Pancreas (tissue), 10 donors: ENCODE measurements at places on chromosomes 6 and 20. TPM values are rescaled to one million over a fixed set of nuclear protein-coding genes. Genes with fewer than 3 reads are reported as not detected.

DNA sequence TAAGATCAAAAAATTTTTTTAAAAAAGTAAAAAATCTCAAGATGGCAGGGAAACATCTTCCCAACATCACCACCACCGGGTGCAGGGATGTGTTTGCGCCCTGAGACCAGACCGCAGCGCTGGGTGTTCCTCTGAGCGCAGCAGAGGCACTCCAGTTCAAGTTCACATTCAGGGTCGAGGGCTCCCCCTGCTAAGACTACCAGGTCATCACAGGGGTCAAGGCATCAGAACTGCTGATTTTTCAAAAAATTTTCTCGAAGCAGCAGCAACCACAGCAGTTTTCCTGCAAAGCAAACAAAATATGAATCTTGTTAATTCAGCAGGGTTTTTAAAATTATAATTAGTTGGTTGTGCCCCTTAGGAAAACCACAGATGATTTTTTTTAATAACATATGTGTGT lies 83.1 kb downstream of the MYLK4 start:
- DNase-seq = no peak

ARMH2 gene
- polyA plus RNA-seq = not detected

GRCh38 chr20:57330998-57331397 lies 1.4 kb downstream of the SPO11 start:
- DNase-seq = no peak

GRCh38 chr20:47150403-47151152 lies 205.9 kb downstream of the ZMYND8 start:
- DNase-seq = peak; percentile 26

DNA sequence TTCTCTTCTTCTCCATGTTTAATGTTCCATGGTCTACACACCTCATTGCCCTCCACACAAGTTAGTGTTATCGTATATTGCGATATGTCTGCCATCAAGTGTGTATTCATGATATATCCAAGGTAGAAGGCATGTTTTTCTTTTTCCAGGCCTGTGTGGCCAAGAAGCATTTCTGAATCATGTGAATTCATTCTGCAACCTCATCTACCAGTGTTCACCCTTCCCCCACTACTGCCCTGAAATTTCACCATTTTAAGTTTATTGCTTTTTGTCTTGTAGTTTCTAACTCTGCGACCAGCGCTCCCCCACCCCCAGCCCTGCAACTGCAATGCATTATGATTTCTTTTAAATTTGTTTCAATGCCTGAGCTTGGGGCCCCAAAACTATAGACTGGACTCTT lies 618.0 kb upstream of the FLRT3 start:
- DNase-seq = no peak

- no peak for DNase-seq
Observed at GRCh38 chr6:50461696-50462095, 251.6 kb upstream of the TFAP2D start.

GRCh38 chr6:25449774-25450173 lies 170.6 kb downstream of the CARMIL1 start:
- DNase-seq = no peak

THEMIS gene
- 0.05 TPM for polyA plus RNA-seq

DNA sequence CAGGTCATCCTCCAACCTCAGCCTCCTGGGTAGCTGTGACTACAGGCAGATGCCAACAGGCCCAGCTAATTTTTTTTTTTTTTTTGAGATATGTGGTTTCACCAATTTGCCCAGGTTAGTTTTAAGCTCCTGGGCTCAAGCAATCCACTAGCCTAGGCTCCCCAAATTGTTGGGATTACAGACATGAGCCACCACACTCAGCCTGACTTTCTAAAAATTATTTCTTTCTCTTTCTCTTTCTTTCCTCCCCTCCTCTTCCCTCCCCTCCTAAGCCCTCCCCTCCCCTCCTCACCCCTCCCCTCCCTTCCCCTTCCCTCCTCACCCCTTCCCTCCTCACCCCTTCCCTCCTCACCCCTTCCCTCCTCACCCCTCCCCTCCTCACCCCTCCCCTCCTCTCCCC lies 127.3 kb downstream of the BTBD3 start:
- no peak for DNase-seq

ZSCAN16 gene
- 4.5 TPM for polyA plus RNA-seq

GRCh38 chr20:36886859-36887751 lies 11.2 kb downstream of the TLDC2 start:
- peak; percentile 94 for DNase-seq

PAK5 gene
- 1.6 TPM for polyA plus RNA-seq

TSHZ2 gene
- polyA plus RNA-seq = 4.5 TPM

GRCh38 chr20:41110930-41111577 lies 26.3 kb upstream of the PLCG1 start:
- no peak for DNase-seq
